GOT3 (cell line): ENCODE measurements at places on chromosomes 4 and X.

DNA sequence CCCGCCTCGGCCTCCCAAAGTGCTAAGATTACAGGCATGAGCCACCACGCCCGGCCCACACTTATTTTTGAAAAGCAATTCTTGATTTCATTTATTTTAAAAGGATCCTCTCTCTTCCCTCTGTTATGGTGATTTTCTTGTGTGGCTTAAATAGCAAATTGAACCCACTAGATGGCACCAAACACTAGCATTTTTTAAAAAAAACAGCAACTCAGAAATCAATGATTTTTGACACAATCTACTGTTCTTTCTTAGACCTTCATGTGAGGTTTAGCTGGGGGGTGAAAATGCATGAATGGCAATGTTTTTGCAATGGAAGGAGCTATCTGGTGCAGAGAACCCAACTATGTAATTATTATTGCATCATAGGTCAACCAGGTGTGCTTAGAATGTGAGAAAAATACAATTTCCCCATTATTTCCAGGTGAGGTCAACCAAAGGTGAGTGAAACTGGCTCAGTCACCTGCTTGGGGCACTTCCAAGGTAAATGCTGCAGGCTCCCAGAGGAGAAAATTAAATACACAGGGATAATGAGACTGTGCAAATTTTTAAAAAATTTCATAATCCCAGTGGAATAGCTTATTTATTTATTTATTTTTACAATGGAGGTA, 226.7 kb upstream of the PRKX start:
- no peak for DNase-seq

DNA sequence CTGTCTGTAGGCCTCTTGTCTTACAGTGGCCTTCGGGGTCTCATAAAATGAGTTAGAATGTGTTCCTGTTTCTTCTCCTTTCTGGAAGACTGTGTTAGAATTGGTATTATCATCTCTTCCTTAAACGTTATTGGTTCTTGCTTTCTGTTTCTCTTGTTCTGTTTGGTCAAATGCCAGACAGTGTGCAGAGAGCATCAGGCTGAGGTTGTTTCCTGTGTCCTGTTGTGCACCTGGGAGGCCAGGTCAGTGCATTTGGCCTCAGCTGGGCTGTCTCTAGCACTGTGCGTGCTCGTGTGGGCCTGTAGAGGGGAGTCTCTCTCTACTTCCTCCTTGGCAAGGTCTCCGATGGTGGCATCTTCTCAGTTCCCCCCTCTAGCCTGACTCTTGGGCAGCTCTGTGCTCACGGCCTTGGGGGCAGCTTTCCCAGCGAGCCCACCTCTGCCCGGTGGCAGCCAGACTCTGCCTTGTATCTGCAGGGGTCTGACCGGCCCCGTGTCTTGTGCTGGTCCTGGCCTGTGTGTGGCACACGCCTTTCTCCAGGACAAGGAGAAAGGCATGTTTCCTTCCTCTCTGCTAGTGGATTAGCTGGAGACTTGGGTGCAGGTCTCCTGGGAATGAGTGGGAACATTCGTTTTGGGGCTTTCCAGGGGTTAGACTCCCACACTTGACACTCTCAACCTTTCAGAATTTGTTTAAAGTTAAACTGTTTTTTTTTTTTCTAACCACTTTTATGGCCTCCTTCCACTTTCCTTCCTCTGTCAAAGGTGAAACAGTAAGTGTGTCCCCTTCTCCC, 62.3 kb downstream of the FAM193A start:
- DNase-seq: no peak

GRCh38 chr4:118941149-118941548, 52.5 kb downstream of the SYNPO2 start:
- DNase-seq: no peak

GRCh38 chrX:44253575-44253942, 89.9 kb downstream of the EFHC2 start:
- DNase-seq: no peak

DNA sequence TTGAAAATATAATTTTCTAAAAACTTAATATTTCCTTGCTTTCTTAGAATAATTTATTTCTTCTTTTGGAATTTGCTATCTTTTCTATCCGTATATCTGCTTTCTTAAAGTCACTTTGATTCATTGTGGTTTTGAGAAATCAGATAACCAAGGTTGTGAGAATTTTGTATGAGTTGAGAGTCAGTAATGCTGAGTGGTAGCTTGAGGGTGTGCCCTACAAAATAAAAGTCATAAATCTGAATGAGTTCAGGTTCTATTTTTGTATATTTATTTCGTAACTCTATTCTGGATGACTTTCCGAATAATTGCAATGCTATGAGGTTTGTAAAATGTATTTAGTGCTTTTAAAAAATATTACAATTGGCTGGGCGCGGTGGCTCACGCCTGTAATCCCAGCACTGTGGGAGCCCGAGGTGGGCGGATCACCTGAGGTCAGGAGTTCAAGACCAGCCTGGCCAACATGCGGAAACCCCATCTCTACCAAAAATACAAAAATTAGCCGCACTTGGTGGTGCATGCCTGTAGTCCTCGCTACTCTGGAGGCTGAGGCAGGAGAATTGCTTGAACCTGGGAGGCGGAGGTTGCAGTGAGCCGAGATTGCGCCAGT, 8.9 kb downstream of the COPS4 start:
- DNase-seq: no peak

DNA sequence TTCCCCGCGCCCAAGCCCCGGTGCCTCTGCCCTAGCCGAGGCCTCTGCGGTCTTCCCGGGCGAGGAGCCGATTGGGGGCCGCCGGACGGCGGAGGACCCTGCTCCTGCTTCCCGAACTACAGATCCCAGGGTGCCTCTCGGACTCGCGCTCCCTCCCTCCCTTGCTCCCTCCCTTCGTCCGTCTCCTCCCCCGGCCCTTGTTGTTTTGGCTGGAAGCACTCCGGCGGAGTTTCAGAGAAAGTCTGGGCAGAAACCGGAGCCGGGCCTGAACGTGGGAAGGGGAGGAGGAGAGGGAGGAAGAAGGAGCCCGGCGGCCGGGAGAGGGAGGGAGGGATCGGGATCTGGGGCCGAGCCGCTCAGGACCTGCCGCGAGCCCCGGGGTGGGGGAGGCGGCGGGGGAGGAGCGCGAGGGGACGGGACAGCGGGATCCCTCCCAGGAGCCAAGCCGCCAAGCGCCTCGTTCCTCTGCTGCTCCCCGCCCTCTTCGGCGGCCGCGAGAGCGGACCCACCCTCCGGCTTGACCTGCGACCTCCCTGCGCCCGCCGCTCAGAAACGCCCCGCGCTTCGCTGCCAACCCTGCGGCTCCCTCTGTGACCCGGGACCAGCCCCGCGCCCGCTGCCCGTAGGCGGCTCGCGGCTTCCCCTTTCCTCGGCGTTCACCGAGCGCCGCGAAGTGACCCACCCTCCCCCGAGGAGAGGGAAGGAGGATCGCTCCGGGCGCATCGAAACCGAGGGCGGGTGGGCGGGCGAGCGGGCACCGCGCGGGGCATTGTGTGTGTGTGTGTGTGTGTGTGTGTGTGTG, 496 bp upstream of the GAB1 start:
- DNase-seq: peak; percentile 25

DNA sequence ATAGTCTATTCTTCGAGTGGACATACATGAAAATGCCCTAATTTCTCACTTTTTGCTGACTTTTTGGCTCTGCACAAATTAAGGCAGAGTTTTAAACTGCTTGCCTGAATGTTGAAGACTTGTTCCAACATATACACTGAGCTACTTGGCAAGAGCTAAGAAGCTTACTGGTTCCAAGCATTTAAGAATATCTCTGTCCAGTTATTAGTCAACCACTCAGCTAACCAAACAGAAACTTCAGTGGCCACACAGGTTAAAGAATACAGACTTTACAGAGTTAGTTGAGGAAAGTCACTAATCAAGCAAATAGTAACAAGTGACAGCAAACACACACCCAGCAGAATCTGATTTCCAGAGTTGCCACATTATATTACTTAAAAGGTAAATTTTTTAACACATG, 35.5 kb downstream of the AMER1 start:
- DNase-seq: no peak

GRCh38 chrX:123184866-123185276, 793 bp downstream of the GRIA3 start:
- DNase-seq: no peak

- DNase-seq: no peak
Observed at GRCh38 chr4:121860121-121860520, 10.2 kb downstream of the BBS7 start.

DNA sequence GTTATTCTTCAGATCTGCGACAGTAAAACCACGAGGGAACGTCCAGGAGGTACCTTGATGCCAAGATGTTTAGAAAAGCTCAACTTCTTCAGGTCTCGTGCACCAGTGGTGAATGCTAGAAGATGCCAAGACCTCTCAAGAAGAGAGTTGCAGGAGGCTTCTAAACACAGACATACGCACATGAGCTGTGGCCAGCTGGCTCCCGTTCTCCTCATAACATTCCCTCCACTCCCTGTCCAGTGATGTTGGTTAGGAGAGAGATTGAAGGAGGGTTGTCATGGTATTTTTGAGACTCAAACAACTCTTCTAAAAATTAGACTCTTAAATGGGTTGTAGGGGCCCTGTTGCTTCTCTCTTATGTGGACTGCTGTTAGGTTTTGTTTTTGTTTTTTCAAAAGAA, 184.3 kb downstream of the QDPR start:
- DNase-seq: no peak

GRCh38 chr4:128358231-128358912, 70.8 kb upstream of the PGRMC2 start:
- no peak for DNase-seq

- no peak for DNase-seq
Observed at GRCh38 chr4:69057620-69058409, 38.5 kb upstream of the UGT2B7 start.

- DNase-seq: no peak
Observed at GRCh38 chr4:118997601-118998000, 108.9 kb downstream of the SYNPO2 start.
